ENCODE measurements at places on chromosomes 6 and 20. TPM values are rescaled to one million over a fixed set of nuclear protein-coding genes. Genes with fewer than 3 reads are reported as not detected.
A peak's percentile ranks its signal among the peaks of the same experiment; 100 is the strongest.

GRCh38 chr20:64116016-64116415, 8.7 kb upstream of the NPBWR2 start:
- DNase-seq, result peak; percentile 76

SLC22A3 gene
- total RNA-seq, result 8.6 TPM

DNA sequence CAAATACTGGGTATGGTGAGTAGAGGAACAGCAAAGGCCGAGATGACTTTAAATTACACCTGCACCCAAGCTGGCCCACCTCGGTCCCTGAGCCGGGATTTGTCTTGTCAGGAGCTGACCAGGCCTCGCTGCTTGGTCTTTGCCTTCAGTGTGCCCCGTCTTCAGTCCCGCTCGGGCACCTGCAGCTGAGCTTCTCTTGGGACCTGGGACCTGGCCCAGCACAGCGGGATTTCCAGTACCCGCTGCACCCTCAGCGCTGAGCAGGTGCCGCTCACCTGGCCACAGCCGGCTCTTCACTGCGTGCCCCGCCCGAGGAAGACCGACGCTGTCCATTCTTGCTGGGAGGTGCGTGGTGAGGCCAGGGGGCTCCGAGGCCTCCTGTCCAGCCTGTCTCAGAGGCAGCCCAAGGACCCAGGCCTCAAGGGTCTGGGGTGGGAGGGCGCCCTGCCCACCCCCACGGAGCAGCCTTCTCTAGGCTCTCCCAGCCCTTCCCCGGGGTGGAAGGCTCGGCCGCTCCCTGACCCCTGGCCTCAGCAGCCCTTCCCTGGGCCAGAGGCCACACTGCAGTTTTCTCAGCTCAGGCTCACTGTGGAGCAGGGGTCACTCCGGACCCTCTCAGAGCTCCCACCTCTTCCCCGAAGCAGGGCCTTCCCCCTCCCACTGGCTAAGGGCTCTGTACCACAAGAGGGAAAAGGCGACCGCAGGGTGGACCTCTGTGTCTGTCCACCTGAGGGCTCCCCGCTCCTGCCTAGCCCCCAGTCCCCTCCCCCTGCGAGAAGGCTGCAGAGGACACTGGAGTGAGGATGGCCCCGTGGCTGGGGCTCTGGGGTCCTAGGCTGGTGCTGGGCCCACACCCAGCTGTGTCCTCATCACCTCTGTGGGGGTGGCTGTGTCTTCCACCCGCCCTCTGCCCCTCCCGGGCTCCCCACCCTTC, 119.3 kb downstream of the RNASET2 start:
- no peak for DNase-seq

GRCh38 chr6:106546691-106547414, 82.4 kb downstream of the RTN4IP1 start:
- DNase-seq, result no peak

TREM2 gene
- total RNA-seq, result 11.0 TPM

NRN1 gene
- total RNA-seq, result 20.0 TPM

DNA sequence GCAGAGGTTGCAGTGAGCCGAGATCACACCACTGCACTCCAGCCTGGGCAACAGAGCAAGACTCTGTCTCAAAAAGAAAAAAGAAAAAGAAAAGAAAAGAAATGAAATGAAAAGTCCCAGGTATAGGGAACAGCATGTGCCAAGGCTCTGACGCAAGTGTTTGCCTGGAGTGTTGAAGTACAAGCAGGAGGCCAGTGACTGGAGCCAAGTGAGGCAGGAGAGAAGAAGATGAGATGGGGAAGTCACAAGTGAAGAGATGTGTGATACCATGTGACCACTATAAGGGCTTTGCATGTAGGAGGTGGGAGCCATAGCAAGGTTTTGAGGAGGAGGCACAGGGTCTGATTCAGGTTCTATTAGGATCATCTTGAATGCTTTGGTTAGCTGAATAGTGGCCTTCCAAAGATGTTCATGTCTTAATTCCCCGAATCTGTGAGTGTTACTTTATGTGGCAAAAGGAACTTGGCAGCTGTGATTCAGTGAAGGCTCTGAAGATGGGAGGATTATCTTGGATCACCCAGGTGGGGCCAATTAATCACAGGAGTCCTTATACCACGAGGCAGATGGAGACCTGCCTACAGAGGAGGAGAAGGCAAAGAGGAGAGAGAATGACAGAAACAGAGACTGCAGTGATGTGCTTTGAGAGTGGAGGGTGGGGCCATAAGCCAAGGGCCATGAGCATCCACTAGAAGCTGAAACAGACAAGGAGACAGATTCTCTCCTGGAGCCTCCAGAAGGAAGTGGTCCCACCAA, 91.1 kb upstream of the PTPN1 start:
- no peak for DNase-seq
